Activated CD4-positive, alpha-beta memory T cell treated with anti-CD3 and anti-CD28 coated beads for 36 hours (primary cell): ENCODE measurements at places on chromosomes 12 and 14. TPM values are rescaled to one million over a fixed set of nuclear protein-coding genes. Genes with fewer than 3 reads are reported as not detected.

CLEC4C gene
- not detected for total RNA-seq

ANKRD33 gene
- not detected for total RNA-seq

USP44 gene
- 2.8 TPM for total RNA-seq

GARIN6 gene
- not detected for total RNA-seq

CD27 gene
- total RNA-seq = 39.3 TPM

OR4E2 gene
- not detected for total RNA-seq

PIANP gene
- total RNA-seq = 0.17 TPM

ERBB3 gene
- total RNA-seq = 0.82 TPM

TULP3 gene
- 5.5 TPM for total RNA-seq

OAS2 gene
- 140 TPM for total RNA-seq

KLRC1 gene
- total RNA-seq = not detected

LRP1-AS gene
- not detected for total RNA-seq

SDR39U1 gene
- 43.8 TPM for total RNA-seq

CCDC175 gene
- not detected for total RNA-seq

AHSA1 gene
- 253 TPM for total RNA-seq

VSX2 gene
- not detected for total RNA-seq

VRTN gene
- not detected for total RNA-seq

LRFN5 gene
- not detected for total RNA-seq

METTL17 gene
- 74.9 TPM for total RNA-seq

ERP29 gene
- 102 TPM for total RNA-seq

BCL2L14 gene
- 11.5 TPM for total RNA-seq

PDZRN4 gene
- not detected for total RNA-seq

PPP4R4 gene
- 19.2 TPM for total RNA-seq

TEX22 gene
- 0.83 TPM for total RNA-seq

GNG2 gene
- 146 TPM for total RNA-seq

SP7 gene
- total RNA-seq = not detected

ULK1 gene
- 17.8 TPM for total RNA-seq

CDC42BPB gene
- total RNA-seq = 6.4 TPM

JAG2 gene
- total RNA-seq = 2.4 TPM

CACNA2D4 gene
- 11.7 TPM for total RNA-seq

IL26 gene
- 2.1 TPM for total RNA-seq

CLIP1 gene
- 69.2 TPM for total RNA-seq

MOAP1 gene
- 14.8 TPM for total RNA-seq

STAB2 gene
- total RNA-seq = not detected

SMOC1 gene
- total RNA-seq = not detected

CLEC2A gene
- total RNA-seq = not detected

GALC gene
- total RNA-seq = 14.4 TPM

OR6C2 gene
- total RNA-seq = not detected
